ENCODE measurements at places on chromosomes 5 and 9. TPM values are rescaled to one million over a fixed set of nuclear protein-coding genes. Genes with fewer than 3 reads are reported as not detected.

GRCh38 chr5:99019812-99020697, 91.2 kb upstream of the CHD1 start:
- no peak for DNase-seq

- DNase-seq = no peak
Observed at GRCh38 chr5:31068287-31068686, 125.2 kb upstream of the CDH6 start.

DNA sequence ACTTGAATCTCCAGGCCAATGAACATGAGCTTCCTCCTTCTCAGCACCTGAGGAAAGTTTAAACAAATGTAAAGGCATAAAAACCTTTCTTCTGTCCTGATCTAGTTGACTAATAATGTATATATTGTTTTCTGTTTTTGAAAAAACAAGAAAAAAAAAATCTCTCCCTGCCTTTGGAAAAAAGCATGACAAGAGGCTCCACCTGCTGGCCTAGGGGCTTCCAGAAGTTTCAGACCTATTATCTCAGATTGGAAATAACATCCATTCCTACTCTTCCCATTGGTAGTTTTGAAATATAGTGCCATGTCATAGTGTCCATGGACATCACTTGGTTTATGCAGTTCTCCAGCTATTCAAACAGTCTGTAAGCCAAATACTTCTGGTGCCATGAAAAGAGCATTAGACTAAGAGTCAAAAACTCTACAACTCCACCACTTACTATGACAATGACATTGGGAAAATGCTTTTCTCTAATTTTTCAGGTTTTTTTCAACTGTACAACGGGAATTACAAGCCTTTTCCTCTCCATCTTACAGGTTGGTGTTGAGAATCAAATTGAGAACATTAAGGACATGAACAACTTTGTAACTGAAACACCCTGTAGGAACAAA, 409.6 kb upstream of the MPDZ start:
- no peak for DNase-seq

DNA sequence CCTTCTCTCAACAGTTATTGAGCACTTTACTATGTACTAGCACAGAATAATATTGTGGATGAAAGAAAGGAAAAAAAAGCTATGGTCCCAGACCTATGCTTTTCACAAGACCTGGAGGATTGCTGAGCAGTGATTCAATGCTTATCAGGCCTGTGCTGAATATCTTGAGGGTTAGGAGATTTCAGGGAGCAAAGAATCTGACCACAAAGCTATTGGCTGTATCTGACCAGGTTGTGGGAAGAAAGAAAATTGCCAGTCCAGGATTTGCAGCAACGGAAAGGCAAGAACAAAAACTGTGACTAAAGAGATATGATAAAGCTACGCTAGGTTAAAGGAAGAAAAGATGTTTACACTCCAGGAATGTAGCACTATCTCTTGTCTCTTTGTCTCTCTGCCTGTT, 14.9 kb upstream of the MACIR start:
- DNase-seq = no peak

GRCh38 chr9:116152390-116152789, 1.2 kb upstream of the PAPPA start:
- DNase-seq = no peak

DNA sequence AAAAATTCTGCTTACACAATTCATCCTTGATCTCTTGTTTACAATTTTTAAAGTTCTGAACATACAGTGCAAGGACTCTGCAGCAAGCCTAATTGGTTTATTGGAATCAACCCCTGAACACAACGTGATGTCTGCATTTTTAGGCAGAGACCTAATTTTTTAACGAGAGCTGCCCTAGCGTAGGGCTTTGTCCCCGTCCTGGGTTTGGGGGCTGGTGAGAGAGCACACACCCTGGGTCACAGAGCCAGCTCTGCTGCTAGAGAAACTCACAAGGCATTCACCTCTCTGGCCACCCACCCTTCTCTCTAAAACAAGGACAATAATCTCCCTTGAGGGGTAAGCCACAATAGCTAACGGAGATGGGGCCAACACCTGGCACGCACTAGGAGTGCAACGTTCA, 28.2 kb downstream of the SH3PXD2B start:
- no peak for DNase-seq

FST gene
- not detected for total RNA-seq

DNA sequence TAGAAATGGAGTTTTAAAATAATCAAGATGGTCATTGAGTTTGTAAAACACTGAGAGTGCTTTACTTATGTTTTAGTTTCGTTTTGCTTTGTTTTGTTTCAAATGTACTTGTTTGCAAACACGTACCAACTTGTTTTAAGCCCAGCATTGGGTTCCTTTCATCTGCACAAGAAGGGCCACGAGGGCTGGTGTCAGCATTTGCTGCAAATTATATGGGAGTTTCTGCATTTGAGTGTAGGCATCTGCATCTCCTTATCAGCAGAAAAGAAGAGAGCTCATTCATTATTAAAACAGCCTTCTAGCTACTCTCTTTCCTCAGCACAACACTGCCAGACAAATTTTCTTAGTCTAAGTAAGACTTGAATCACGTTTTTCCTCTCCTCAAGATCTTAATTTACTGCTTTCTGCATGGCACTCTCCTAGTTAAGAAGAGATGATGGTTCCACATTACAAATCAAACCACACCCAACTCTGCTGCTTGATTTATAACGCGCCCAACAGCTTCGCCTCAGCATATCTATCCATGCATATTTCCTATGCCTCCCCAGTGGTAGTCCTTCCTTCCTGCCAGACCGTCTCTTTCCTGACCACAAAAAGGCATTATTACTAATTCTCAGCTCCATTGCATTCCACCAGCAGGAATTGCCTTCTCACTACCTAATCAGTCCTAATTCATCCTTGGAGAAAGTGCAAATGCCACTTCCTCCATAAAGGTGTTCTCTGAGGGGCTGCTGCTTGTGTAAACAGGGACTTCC, 95.2 kb upstream of the CAST start:
- no peak for DNase-seq

FBXL7 gene
- not detected for total RNA-seq

GRCh38 chr5:135372654-135373381, 26.2 kb downstream of the MACROH2A1 start:
- no peak for DNase-seq

DNA sequence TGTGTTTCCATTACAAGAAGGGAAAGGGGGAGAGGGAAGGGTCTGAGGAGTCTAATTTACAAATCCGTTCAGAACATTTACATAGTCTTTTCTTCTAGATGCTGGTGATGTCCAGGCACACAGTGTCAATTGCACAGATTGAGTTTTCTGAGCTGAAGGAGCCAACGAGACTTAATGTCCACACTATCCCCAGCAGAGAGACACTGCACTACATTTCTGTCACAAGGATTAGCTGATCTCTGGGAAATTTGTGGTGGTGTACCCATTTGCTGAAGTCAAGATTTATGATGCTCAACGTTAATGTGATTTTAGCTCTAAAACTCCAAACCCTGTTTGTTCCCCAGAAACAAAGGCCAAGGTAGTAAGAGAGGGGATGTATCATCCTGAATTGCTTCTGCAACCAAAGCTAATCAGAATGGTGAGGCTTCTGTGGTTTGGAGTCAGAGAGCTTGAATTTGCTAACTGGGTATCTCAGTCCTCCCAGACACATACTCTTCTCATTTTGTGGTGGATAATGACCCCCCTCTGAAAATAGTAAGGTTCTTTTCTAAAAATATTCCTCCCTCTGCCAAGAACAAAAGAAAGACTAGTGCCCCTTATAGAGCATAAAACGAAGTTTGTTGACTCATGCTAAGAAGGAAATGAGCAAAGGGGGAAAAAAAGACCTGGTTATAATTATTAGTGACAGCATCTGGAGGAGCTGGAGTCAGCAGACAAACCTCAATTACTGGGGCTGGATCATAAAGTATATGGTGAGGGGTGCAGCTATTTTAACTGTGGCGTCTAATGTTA, 416.9 kb downstream of the PSAT1 start:
- DNase-seq = no peak

UBAP1 gene
- total RNA-seq = 32.2 TPM

GRCh38 chr9:17735859-17736258, 157.0 kb downstream of the SH3GL2 start:
- DNase-seq = no peak

BARHL1 gene
- not detected for total RNA-seq
